Muscle of leg (tissue), 16 donors: ENCODE measurements at places on chromosomes 6 and 20. TPM values are rescaled to one million over a fixed set of nuclear protein-coding genes. Genes with fewer than 3 reads are reported as not detected.
A peak's percentile ranks its signal among the peaks of the same experiment; 100 is the strongest.

GRCh38 chr20:49699200-49699992, 14.3 kb downstream of the B4GALT5 start:
- DNase-seq: no peak

DNA sequence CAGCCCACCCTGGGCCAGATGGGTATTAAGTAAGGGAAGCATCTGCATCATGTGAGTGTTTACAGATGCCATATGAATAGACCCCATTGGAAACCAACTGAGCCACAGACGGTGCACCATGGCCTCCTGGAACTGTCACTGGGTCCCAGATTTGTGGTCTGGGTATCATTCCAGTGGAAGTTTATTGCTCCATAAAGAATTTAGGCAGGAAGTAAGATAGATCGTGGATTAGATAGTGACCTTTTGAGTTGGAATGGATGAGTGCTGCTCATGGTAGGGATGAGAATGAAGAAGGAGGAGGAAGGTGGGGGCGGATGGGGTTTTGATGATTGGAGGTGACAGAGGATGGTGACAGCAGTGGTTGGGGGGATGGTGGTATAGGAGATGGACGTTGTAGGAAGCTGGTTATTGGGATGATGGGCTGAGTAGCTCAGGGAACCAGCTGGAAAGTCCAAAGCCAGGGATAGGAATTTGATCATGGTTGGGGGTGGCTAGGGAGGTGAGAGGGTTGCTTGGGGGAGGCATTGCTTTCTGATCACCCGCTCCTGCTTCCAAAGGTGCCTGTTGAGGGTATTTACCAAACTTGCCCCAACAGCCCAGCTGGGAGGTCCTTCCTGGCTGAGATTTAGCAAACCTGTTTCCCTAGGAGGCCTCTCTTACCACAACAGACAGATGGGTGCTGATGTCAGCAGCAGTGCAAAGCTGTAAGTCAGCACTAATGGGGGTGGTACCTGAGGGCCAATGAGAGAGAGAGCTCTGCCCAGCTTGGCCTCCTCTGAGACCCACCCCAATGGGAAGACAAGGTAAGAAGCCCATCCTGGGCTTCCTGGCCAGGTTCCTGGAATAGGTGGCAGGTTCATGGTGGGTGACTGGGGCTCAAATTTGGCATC, 78.0 kb downstream of the VEGFA start:
- no peak for DNase-seq

- peak; percentile 59 for DNase-seq
Measured at GRCh38 chr20:46990017-46990595, 95.5 kb downstream of the EYA2 start.

GRCh38 chr6:43061861-43062260, 2.4 kb downstream of the KLC4 start:
- no peak for DNase-seq

Gene TMEM30A
- polyA plus RNA-seq: 48.9 TPM

Gene ATP6V1G2
- 2.1 TPM for polyA plus RNA-seq
